GOT3 (cell line): ENCODE measurements at places on chromosomes 5 and 9.

GRCh38 chr9:94948567-94949235 lies 222.2 kb downstream of the AOPEP start:
- no peak for DNase-seq

DNA sequence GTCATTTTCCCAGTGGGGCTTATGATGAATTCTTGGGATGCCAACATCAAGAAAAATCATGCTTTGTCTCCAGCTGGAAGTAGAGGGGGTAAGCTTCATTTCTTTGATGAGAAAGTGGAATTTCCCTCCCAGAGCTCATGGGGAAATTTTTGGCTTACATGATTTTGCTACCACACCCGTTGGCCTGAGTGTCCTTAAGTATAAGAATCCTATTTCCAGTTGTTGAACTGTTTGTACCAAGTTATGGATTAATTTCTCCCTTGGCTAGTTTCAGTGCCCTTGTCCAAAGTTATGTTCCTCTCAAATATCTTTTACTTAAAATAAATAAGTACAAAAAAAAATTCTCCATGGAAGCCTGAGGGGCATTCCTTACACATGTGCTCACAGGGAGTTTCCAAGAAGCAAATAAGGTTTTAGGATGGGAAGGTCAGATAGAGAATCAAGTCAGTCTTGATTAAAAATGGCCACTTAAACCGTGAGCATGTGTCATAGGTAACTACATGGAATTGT lies 82.3 kb downstream of the PTCD2 start:
- DNase-seq = no peak

- DNase-seq = no peak
Measured at GRCh38 chr9:3708751-3709150, 182.9 kb upstream of the RFX3 start.

GRCh38 chr9:108272349-108272899 lies 583.4 kb downstream of the ACTL7B start:
- DNase-seq = no peak

DNA sequence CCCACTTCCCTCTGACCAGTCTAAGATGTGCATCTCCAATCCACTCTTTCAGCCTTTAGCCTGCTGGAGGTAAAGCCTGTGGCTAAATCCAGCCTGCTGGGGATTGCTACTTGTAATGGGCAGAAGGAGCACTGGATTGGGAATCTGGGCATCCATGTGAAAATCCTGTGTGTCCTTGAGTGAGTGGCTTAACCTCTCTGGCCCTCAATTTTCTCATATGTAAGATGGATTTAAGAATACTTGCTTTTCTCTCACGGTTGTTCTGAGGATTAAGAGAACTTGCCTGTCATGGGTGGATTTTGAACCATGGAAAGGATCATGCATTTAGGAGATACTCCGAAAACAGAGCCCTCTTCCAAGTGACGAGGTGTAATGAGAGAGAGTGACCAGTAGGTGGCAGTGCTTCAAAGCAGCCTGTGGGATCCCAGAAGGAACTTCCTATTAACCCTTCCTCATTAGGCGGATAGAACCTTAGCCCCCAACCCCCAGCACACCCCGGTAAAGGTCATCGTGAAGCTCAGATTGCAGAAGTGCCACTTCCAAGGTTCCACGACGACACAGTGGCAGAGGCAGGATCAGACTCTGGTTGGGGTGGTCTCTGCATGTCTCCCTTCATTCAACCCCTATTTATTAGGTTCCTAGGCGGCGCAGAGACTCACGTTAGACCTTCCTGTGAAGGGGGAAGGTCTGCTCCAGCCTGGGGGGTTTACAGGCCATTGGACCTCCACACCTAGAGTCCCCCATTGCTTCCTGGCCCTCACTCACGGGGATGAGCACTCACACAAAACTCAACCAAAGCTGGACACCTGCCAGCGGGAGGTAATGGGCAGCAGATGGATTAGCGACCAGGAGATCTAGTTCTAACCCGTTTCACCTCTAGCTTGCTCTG lies 68.7 kb upstream of the ZNF618 start:
- DNase-seq = no peak

- no peak for DNase-seq
Measured at GRCh38 chr5:37640088-37640487, 199.8 kb downstream of the GDNF start.
